ENCODE measurements at places on chromosomes 12 and 14.

DNA sequence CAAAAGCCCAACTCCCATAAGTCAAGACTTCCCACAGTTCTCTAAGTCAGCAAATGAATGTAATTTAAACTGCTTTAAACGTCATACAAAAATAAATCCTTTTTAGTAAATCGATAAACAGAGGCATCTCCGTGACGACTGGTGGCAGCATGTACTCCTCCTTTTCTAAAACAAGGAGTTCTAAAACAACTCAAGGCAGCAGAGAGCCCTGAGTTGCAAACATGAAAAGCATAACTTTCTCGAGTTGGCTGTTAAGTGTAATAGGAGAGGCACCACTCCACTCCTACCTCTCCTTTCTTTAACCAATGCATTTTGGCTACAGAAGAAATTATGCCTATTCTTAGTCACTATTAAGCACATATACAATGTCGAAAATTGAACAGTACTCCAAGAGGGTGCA, 22.0 kb downstream of the LTBR start:
- no peak for DNase-seq

- DNase-seq, result no peak
Observed at GRCh38 chr12:64025174-64025958, 180.9 kb downstream of the SRGAP1 start.

GRCh38 chr12:43912859-43913258, 77.0 kb downstream of the TMEM117 start:
- DNase-seq, result no peak

- DNase-seq, result no peak
Observed at GRCh38 chr12:5736016-5736415, 209.0 kb downstream of the ANO2 start.

GRCh38 chr14:56351861-56352260, 227.7 kb upstream of the TMEM260 start:
- DNase-seq, result no peak

GRCh38 chr14:89493406-89493805, 76.4 kb upstream of the FOXN3 start:
- no peak for DNase-seq

GRCh38 chr14:22265319-22266141, 323.5 kb downstream of the DAD1 start:
- DNase-seq, result no peak

- peak; percentile 7 for DNase-seq
Observed at GRCh38 chr12:132711080-132711843, 620 bp downstream of the PGAM5 start.

GRCh38 chr12:94231709-94232108, 83.3 kb downstream of the PLXNC1 start:
- no peak for DNase-seq

GRCh38 chr14:73168274-73168673, 32.0 kb downstream of the PSEN1 start:
- DNase-seq, result no peak

DNA sequence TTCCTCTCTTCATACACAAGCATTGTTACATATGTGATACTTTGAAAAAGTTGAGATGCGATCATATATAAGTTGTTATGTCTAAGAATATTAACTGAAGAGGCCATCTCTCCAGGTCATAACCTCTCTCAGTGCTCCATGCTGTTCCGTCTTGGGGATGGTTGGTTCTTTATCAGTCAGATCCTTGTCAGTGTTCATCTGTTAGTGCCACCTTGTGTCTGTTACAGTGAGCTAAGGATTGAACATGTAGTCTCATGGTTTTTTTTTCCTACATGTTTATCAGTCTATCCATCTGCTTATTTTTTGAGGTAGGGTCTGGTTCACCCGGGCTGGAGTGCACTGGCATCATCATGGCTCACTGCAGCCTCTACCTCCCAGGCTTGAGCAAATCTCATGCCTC, 30.5 kb downstream of the EP400 start:
- no peak for DNase-seq

DNA sequence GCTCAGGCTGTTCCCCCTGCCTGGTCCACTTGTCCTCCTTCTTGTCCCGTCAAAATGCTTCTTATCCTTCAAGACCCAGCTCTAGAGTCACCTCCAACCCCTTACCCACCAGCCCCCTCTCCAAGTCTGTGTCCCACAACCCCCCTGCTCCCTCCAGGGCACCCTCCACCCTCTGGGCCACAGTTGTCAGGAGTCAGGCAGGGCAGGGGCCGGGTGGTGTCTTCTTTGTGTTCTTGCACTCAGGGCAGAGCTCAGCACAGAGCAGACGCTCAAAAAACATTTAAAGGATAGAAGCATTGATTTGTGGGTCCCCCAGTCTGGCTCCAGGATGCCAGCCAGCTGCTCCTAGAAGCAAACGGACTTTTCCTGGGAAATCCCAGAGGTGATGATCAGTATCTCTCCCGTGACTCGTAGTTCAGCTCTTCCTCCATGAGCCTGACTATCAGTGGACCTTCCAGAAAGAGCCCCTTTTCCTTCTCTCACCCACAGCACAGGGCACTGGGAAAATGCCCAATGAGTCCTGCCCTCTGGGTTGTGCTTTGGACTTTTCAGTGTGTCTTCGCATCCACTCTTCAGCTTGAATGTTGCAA, 17.2 kb upstream of the BDKRB1 start:
- no peak for DNase-seq

GRCh38 chr14:39218171-39218769, 15.4 kb upstream of the MIA2 start:
- DNase-seq, result no peak

DNA sequence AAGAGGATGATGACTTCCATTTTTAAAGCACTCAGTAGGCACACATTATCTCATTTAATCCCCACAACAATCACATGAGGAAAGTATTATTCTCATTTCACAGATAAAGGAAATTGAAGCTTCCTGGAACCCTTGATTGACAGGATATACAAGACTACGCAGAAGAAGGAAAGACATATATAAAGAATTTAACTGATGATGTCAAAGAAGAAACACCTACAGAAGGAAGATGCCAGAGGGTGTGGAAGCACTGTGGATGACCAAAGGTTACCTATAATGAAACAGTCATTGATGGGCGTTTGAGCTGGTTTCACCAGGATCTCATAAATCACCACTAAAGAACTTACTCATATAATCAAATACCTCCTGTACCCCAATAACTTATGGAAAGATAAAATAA, 197.4 kb downstream of the SLC25A21 start:
- no peak for DNase-seq

- DNase-seq, result no peak
Observed at GRCh38 chr14:74609721-74610120, 2.3 kb downstream of the LTBP2 start.

- DNase-seq, result no peak
Observed at GRCh38 chr14:51317373-51317772, 77.3 kb downstream of the TMX1 start.

- DNase-seq, result no peak
Observed at GRCh38 chr12:84480803-84481202, 431.8 kb downstream of the SLC6A15 start.

DNA sequence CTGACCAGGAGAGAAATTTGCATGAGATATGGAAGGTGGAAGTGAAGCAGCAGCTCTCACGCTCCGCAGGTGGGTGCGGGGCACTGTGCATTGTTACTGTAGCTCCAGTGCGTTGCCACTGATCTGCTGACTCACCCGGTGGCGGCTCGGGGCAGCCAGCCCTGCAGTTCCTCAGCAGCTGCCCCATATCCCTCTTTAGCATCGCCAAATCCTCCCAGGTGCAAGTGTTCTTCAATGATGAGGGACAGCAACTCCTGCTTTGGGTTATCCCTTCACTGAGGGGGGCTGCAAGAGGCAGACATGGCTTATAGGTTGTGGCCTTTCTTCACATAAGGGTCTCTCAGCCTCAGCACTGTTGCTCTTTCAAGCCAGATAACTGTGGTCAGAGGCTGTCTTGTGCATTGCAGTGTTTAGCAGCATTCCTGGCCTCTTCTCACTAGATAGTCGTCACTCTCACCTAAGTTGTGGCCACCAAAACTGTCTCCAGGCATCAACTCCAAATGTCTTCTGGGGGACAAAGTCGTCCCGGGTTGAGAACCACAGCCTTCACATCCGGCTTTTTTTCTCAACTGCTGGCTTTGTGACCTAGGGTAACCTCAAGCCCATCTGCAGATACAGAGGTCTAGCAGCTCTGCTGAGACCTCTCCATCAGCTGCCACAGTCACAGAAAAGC, 180.8 kb downstream of the EFCAB11 start:
- DNase-seq, result peak; percentile 21

DNA sequence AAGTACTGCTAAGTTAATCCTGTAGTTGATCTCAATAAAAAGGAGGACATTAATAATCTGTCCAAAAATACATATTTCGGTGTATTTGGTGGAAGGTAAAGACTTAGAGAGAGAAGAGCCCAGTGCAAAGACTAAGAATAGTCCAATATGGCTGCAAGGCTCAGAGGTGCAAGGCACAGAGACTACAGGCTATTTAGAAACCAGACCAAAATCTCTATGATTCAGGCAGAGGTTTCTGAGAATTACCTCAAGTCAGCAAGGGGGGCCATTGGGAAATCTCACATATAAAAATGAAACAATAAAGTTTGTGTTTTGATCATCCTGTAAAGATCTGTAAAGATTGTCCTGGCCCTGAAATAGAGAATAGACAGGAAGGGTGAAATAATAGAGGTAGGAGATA, 1173.0 kb downstream of the VRK1 start:
- DNase-seq, result no peak

- DNase-seq, result no peak
Observed at GRCh38 chr12:90921536-90921935, 33.4 kb downstream of the CCER1 start.

DNA sequence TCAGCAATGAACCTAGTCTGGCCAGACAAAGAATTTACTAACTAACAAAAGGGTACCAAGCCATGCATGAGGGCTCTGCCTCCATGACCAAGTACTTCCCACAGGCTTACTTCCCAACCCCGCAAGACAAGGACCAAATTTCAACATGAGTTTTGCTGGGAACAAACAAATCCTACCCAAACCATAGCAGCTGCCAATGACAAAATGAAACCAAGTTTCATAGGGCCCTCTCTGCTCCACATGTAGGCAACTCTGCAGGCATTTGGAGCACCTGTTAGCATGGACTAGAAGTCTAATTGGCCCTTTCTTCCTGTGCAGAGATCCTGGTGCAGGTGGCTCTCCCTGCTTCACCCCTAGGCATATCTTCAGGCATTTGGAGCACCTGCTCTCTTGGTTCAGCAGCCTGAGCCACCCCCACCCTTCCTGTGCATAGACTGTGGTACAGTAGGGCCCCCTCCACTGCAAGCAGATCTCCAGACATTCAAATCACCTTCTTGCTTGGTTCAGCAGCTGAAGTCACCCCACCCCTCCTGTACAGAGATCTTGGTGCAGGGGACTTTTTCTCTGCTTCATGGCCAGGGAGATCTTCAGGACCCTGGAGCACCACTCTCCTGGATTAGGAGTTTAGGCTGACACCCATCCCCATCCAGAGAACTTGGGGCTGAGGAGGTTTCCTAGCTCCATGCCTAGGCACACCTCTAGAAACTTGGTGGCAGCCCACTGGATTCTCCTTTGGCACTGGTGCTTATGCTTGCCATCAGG, 308.7 kb downstream of the RPAP3 start:
- no peak for DNase-seq

DNA sequence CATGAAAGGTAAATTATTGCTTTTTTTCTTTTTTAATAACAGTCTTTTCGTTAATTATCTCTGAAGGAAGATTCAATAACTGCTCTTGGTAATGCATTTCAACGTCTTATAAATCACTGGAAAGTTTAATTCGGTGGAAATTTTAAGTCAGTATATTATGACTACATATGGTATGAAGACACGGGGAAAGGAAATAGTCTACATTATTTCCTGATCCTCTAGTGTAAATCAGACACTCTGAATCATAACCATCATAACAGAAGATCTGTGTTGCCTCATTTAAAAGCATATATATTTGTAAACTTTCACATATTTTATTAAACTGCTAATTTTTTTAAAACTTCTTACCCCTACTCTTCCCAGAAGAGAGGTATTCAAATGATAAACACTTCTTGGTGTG, 53.7 kb downstream of the EFCAB11 start:
- DNase-seq, result no peak

- DNase-seq, result no peak
Observed at GRCh38 chr14:83974647-83975163, 1555.2 kb upstream of the FLRT2 start.

DNA sequence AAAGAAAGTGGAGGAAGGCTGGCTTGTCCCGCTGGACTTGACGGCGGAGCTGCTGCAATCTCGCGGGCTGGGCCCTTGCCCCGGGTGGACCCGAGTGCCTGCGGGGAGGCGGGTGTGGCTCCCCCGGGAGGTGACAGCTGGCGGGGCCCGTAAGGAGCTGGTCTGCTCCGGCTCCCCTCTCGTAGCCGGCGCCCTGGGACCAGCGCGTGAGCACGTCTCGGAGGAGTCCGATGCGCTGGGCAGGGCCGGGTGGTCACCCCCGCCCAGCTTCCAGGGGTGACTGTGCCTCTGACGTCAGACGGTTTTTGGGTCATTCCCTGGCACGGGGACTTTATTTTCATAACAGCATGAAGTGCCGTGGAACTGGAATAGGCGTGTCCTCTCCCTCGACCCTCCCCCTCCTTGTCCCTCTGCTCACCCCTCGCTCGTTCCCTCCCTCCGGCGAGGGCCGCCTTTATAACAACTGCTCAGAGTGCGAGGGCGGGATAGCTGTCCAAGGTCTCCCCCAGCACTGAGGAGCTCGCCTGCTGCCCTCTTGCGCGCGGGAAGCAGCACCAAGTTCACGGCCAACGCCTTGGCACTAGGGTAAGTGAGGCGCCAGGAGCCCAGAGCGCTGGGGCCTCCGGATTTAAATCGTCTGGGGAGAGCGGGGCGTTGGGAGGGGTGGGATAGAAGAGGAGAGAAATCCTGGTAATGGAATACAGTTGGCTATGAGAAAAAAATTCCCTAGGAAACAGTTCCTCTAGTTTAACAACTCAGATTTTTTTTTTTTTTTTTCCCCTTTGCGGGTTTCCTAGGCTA, at the start of gene GPRC5A:
TSS of gene GPRC5A (plus strand) at position 483 of the 801 bp plus-strand sequence. CDS start 16,688 bp downstream, outside the sequence.
- DNase-seq, result peak; percentile 3

GRCh38 chr14:102121567-102121966, 18.1 kb upstream of the WDR20 start:
- no peak for DNase-seq

- DNase-seq, result no peak
Observed at GRCh38 chr12:131589966-131590365, 120.9 kb upstream of the SFSWAP start.

DNA sequence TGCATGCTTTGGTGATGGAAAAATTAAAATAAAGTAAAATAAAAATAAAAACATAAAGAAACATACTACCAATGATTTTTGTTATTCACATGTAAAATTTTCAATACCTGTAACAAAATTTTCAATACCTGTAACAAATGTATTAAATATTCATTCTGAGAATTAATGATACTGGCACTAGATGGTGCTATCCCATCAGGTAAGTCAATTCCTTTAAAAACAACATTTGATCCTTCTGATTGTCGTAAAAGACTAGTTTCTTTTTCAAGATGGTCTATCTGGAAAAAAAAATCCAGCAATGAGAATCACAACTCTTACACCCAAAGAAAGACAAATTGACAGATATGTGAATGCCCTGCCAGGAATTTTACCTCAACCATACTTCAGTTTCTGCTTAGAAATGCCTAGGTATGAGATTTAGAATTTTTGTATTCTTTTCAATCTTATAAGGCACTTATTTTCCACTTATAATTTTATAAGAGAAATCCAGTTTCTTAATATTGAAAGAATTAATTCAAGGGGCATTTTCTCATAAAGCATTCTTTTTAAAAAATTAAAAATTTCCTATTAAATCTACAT, 30.7 kb downstream of the CEP290 start:
- no peak for DNase-seq

- peak; percentile 59 for DNase-seq
Observed at GRCh38 chr14:88005978-88006851, 1.3 kb downstream of the GPR65 start.

GRCh38 chr12:128519426-128519825, 252.5 kb downstream of the TMEM132C start:
- no peak for DNase-seq

GRCh38 chr14:55589171-55589570, 9.2 kb downstream of the KTN1 start:
- DNase-seq, result no peak
